Colonic mucosa (tissue), 4 donors: ENCODE measurements at places on chromosomes 13 and 19.

DNA sequence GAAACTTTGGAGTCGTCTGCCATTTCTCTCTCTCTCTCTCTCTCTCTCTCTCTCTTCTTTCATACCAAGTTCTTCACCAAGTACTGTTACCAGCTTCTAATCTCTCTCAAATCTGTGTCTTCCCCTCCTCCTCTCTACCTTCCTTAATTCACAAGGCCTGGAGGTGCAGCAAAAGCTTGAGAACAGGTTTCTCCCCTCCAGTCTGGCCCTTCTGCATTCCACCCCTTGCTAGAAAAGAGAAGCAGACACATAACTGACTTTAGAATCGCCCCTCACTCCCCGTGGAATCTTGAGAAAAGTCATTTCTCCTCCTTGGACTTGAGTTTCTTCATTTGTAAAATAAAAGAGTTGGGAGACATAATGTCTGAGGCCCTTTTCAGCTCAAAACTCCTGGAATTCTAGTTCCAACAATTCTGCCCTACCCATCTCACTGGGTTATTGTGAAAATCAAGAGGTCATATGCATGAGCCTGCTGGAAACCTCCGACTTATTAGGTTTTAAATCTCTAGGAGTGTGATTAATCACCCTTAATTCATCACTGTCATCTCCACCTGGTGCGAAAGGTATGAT is 20.4 kb downstream of the AMER2 start:
- DNase-seq, result no peak

- no peak for DNase-seq
Measured at GRCh38 chr13:37775871-37776270, 93.7 kb downstream of the TRPC4 start.

DNA sequence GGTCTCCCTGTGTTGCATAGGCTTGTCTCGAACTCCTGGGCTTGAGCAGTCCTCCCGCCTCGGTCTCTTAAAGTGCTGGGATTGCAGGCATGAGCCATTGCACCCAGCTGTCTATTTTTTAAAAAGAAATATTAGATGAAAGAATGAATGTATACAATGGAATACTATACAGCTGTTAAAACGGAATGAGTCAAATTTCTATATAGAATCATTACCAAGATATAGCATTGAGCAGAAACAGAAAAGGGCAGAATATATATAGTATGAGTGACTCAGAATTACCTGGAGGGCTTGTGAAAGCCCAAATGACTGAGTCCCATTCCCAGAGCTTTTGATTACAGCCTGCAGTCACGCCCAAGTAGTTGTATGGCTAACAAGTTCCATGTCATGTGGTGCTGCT is 4.4 kb downstream of the DACT3 start:
- DNase-seq, result no peak

DNA sequence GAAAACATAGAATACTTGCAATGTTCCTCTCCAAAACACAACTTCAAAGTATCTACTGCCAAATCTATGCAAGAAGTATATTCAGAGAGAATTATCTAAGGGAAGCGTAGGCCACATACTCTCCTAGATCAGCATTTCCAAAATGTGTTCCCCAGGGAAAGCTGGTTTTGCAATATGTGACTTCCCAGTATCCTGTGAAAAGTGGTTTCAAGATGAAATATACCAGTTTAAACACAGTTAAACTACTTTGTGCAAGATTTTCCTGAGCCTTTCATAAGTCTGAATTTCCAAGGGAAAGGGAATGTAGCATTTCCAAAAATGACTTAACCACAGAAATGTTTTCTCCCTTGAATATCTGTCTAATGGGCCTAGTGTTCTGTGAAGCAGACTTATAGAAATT is 7.6 kb downstream of the STARD13 start:
- no peak for DNase-seq

DNA sequence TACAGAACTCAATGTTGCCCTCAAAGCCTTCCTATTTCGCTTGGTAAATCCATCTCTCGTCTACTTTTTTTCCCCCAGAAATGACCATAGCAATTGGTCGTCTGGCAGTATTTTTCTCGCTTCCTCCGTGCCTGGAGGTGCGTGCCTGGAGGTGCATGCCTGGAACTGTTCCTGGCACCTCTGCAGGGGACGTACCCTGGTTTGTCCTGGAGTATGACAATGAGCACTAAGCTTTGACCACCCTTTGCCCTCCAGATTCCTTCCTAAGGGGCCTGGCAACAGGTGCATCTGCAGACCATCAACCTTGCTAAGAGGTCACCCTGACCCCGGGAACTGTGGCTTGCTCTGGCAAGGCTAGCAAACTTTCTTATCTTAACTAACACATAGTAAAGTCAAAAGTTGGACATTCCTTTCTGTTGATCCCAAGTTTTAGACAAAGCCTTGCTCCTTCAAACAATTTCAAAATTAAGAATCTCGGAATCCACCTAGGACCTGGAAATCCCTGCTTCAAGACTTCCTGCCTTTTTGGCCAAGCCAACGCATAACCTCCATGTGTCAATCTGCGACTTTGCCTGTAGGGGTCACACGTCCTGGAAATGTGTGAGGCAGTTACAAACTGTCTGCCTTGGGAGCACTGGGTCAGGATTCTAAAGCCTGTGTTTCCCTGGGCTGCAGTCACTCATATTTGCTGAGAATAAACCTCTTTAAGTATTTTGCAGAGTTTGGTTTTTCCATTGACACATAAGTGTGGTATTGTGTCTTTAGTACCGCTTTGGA is 28.8 kb upstream of the TUBGCP3 start:
- DNase-seq, result peak; percentile 27

DNA sequence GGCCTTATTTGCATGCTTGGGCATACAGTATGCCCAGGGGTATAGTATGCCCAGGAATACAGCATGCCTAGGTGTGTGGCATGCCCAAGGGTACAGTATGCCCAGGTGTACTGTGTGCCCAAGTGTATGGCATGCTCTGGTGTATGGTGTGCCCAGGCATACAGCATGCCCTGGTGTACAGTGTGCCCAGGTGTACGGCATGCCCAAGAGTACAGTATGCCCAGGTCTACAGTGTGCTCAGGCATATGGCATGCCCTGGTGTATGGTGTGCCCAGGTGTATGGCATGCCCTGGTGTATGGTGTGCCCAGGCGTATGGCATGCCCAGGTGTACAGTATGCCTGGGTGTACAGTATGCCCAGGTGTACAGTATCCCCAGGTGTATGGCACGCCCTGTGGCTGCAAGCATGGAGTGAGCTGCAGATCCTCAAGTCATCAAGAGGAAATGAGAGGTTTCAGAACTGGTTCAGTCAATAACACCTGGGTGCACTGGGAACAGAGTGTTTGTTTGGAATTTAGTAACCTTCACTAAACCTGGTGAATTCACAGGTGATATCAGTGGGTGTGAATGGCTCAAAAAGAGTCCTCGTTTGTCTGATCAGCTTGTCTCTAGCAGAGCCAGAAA is 7.8 kb upstream of the C13orf42 start:
- DNase-seq, result no peak

GRCh38 chr13:20803180-20803965 is 29.6 kb upstream of the EEF1AKMT1 start:
- no peak for DNase-seq

GRCh38 chr13:31172535-31172934 is 10.8 kb upstream of the HSPH1 start:
- DNase-seq, result no peak

DNA sequence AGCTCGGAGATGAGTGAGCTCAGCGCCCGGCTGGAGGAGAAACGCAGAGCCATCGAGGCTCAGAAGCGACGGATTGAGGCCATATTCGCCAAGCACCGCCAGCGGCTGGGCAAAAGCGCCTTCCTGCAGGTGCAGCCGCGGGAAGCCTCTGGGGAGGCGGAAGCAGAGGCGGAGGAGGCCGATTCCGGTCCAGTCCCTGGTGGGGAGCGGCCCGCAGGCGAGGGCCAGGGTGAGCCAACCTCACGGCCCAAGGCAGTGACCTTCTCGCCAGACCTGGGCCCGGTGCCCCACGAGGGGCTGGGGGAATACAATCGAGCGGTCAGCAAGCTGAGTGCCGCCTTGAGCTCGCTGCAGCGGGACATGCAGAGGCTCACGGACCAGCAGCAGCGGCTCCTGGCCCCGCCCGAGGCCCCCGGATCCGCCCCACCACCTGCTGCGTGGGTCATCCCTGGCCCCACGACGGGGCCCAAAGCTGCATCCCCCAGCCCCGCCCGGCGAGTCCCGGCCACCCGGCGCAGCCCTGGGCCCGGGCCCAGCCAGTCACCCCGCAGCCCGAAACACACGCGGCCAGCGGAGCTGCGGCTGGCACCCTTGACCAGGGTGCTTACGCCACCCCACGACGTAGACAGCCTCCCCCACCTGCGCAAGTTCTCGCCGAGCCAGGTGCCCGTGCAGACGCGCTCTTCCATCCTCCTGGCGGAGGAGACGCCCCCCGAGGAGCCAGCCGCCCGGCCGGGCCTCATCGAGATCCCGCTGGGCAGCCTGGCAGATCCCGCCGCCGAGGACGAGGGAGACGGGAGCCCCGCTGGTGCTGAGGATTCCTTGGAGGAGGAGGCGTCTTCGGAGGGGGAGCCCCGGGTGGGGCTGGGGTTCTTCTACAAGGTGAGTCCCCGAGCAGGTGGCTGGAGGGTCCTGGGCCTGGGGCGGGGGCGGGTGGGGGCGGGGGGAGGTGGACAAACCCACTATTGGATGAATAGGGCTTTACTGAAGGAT is 16.8 kb downstream of the XAB2 start:
- DNase-seq, result no peak

DNA sequence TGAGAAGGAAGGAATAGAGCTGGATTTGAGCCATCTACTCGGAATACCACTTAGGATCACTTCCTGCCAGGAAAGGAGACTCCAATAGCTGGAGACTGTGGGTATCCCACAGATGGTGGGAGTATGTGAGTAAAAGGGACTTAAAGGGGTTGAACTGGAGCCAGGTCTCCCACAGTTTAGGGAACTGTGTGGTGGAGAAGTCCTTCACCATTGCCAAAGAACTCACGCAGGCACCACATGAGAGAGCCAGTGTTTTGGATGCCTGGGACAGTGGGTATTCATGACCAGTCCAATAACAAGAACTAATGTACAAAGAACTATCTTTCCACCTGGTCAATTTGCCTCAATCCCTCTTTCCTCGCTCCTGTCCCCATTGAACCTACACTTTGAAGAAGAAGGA is 24.4 kb upstream of the MYCBP2 start:
- no peak for DNase-seq

DNA sequence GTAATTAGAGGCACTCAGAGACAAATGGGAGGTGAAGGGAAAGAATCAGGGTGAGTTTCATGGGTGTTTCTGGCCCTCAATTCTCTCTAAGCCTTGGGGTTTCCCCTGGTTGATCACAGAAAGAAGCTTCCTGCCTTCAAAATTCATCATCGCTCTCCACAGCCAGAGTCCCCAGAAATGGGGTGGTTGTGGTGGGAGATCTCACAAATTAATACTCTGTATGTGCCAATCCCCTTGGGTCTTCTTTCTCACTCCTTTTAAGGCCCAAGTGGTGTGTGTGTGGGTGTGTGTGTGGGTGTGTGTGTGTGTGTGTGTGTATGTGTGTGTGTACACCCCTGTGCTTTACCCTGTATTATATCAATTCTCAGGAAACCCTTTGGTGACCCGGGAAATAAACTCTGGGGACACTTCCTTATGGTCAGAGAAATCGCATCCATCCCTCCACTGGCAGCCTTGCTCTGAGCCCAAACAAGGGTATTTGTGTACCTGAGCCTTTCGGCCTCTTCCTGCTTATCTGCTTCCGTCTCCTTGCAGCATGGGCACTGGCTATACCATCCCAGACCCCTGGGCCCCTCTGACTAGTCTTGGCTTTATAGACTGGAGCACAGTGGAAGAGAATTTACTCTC is 2.8 kb upstream of the FCGBP start:
- peak; percentile 34 for DNase-seq

DNA sequence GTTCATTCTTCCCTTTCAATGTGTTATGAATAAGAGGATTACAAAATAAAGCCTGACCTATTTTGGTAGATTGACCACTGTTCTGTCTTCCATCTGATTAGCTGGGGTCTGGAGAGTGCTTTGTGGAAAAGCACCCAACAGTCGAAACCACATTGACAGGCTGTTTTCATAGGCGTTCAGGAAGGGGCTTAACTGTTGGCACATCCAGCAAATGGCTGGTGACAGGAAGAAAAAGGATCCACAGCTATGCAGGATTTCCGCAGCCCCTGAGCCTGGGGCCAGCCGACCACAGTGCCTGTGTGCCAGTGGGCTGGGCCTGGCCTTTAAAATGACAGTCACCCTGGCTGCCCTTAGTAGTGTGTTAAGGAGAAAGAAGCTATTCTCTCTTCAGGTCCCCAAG is 113.3 kb downstream of the SIPA1L3 start:
- no peak for DNase-seq

DNA sequence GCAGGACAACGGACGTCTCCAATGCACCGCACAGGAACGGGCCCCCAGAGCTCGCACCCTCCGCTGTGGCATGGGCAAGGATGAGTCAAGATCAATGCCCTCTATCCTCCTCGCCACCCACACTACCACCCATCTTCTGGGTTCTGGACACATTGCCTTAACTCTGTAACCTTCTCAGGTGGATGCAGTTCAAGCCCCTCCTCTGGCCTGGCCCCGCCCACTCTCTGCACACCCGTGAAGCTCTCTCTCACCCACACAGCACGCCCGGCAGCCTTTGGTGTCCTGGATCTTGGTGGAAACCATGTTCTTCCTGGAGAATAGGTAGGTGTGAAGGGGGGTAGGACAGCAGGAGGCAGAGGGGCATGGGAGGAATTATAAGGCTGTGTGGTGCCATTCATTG is 20.7 kb downstream of the MAP4K1 start:
- no peak for DNase-seq

GRCh38 chr19:33125929-33126388 is 6.0 kb upstream of the WDR88 start:
- DNase-seq, result peak; percentile 45

- DNase-seq, result no peak
Measured at GRCh38 chr13:50366488-50367174, 351.4 kb downstream of the KCNRG start.

DNA sequence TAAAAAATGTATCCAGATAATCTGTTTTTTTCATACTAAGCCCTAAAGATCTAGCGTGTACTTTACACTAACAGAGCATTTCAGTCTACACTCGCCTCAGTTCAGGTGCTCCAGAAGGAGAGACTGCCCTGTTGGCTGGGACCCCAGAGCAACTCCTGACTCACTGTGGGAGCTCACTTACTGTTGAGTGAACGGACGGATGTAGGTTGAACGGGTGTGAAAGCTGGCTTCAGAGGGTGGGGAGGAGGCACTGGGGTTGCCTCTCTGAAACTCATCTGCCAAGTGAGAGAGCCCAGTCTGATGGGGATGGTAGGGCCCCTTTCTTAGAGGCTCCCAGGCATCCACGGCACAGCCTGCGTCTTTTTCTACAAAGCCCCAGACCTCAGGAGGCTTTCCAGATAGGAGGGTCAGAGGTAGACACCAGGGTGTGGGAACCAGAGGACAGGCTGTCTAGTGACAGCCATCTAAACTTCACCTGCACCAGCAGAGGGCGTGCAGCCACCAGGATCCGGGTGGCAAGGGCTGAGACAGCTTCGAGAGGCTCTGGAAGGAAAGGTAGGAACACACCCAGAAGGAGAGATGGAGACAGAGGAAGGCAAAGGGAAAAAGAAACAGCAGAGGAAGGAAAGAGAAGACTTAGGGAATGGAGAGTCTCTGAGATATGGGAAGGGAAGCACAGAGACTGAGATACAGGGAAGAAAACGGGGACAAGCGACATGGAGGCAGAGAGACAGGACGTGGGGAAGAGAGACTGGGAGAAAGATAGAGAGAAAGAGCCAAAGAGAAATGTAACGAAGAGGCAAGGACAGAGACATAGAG is 3.7 kb downstream of the KASH5 start:
- DNase-seq, result peak; percentile 81
